ENCODE measurements at places on chromosomes 2 and 18. TPM values are rescaled to one million over a fixed set of nuclear protein-coding genes. Genes with fewer than 3 reads are reported as not detected.

Gene DOCK10
- total RNA-seq: 1.6 TPM

DNA sequence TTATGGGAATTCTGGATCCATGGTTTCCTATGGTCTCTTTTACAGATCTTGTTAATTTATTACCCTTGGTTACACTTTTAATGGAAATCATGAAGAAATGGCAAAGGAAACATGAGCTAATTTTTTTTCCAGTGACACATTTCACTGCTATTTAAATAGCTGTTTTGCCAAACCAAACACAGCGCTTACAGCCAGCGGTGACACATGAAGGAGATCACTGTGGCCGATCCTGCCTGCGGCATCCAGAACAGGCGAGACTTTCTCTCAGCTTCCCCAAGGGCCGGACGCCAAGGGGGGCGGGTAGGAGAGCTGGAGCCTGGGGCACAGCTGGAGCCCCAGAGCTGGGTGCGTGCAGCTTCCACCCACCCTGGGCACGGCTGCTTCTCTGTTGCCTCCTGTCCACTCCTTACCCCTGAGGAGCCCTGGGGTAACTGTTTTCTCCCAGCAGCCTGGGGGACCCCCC lies 81.4 kb upstream of the PKDCC start:
- DNase-seq: peak; percentile 86

DNA sequence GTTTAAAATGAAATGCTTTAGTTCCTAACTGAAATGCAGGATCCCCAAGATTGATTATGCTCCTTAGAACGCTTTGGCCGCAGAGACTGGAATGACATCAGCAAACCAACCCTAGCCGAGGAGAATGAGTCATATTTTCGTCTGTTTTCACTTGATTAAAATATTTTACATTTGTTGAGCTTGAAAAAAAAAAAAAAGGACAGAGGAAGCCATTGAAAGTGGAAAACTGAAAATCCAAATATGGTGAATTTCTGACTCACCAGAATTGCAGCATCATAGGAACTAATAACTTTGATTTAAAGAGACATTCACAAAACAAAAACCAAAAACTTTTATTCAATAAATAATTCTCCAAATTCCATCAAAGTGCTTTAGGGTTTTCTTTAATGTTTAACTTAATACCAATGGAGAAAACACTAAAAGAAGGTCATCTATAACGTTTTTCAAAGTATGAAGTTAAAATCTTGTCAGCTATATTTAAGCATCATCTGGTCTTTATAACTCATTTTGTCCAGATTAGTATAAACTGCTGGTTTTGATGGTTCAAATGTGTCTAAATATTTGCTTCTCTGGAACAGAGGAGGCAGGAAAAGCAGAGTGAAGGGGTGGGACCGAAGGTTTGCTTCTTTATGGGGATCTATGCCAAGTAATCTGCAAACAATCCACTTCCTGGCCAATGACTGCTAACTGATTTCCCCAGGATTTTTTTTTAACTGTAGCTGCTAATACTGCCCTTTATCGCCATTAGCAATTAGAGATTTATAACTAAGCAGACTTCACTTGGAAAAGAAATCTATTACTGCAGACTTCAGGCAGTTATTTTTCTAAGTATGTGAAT lies 30.9 kb upstream of the COL5A2 start:
- DNase-seq: peak; percentile 22

GRCh38 chr2:117308861-117309770 lies 505.4 kb upstream of the DDX18 start:
- DNase-seq: no peak

DNA sequence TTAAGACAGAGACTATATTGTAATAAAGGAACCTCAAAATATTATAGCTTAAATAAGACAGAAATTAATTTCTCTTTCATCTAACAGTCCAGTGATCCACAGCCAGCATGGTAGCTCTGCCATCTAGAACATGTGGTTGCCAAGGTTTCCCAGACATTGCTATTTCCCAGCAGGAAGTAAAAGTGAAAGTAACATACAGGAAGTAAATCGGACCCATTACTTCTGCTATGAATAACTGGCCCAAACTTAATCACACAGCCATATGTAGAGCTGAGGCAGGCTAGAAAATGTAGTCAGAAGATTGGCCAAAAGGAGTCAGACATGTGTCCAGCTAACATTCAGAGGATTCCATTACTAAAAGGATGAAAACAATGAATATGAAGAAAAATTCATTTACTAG lies 71.0 kb downstream of the NOL4 start:
- DNase-seq: no peak
